ENCODE measurements at places on chromosomes 7 and 10. TPM values are rescaled to one million over a fixed set of nuclear protein-coding genes. Genes with fewer than 3 reads are reported as not detected.
A peak's percentile ranks its signal among the peaks of the same experiment; 100 is the strongest.

The MMP21 gene
- not detected for total RNA-seq

The CALML3 gene
- total RNA-seq: not detected

The VSTM2A gene
- total RNA-seq: not detected

The RBP3 gene
- total RNA-seq: not detected

The KLF6 gene
- total RNA-seq: 119 TPM

The DBF4 gene
- total RNA-seq: 11.7 TPM

The PIP gene
- total RNA-seq: not detected

DNA sequence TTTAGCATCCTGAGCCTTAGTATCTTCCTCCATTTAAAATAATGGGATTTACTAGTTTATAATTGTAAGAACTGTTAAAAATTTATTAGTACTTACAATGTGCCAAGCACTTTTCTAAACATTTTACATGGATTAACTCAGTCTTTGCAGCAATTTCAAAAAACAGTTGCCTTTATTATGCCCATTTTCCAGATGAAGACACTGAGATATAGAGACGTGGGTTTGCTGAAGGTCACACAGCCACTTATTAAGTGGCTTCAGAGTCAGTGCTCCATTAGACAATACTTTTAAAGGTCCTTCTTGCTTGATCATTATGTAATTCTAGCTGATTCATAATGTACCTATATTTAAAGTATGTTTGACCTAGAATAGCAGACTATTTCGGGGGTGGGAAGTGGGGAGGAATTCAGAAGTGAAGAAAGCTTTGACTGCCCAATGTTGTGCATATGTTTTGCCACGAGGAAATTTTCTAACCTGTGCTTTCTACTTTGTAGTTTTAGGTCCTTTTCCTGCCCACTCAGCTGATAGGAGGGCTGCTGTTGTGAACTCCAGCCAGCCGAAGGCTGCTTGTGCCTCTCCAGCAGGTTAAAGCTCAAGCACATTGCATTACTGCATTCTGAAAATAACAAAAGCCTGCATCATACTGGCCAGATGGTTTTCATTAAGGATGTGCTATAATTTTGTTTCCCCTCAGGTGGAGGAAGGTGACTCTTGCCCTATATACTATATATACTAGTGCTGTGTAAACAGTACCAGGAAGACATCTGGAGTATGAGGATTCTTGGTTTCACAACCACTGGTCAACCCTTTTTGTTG, 4.3 kb downstream of the PLEKHA8 start:
- no peaks in the 10 kb centered on the region for H3K36me3 ChIP-seq
- peaks cover 13% of the 10 kb centered on the region for H3K4me1 ChIP-seq
- no peaks in the 10 kb centered on the region for H3K27me3 ChIP-seq
- DNase-seq: no peak

GRCh38 chr10:26502986-26503385, 64.8 kb downstream of the APBB1IP start:
- no peak overlapping the region for H3K27ac ChIP-seq
- no peaks in the 10 kb centered on the region for H3K27me3 ChIP-seq
- H3K4me3 ChIP-seq: no peak overlapping the region
- no peaks in the 10 kb centered on the region for H3K4me1 ChIP-seq
- no peak for DNase-seq

- H3K36me3 ChIP-seq: no peaks in the 10 kb centered on the region
- no peak overlapping the region for H3K4me3 ChIP-seq
- no peak for DNase-seq
- H3K27ac ChIP-seq: no peak overlapping the region
- H3K4me1 ChIP-seq: no peaks in the 10 kb centered on the region
- H3K27me3 ChIP-seq: no peaks in the 10 kb centered on the region
These were observed 1085.8 kb upstream of the AUTS2 start for GRCh38 chr7:68512466-68512865.

DNA sequence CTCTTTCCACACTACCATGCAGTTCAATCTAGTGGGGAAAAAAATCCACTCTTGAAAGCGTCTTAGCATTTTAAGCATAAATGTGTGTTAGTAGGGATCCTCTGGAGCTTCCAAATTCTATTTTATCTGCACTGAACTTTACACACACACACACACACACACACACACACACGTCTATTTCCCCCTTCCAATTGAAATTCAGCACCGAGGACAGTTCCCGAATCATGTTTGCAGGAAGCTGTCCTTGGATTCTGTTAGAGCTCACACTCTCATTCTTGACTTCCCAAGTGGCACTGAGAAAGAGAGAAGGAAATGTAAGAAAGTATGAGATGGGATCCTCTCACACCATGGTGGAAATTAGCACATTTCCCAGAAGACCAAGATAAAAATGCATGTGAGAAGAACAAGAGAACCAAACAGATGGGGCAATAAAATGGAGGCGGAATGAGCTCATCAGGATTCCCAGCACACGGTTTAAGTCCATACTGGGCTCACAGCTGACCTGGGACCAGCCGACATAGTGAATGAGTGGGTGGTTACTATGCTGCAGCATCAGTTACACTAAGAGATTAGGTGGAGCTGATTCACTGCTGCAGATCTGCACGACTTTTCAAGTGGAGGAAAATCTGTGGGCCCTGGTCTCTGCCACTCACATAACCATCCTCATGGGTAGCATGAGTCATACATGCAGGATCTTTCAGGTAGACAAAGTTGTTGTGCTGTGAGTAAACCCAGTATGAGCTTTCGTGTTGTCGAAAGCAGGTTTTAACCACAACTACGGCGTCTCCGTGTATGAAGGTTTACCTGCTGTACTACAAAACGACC, 3.3 kb upstream of the NPTX2 start:
- peaks cover 30% of the 10 kb centered on the region for H3K27me3 ChIP-seq
- no peaks in the 10 kb centered on the region for H3K36me3 ChIP-seq
- DNase-seq: no peak
- H3K4me1 ChIP-seq: peaks cover 14% of the 10 kb centered on the region
- H3K4me3 ChIP-seq: no peak overlapping the region

DNA sequence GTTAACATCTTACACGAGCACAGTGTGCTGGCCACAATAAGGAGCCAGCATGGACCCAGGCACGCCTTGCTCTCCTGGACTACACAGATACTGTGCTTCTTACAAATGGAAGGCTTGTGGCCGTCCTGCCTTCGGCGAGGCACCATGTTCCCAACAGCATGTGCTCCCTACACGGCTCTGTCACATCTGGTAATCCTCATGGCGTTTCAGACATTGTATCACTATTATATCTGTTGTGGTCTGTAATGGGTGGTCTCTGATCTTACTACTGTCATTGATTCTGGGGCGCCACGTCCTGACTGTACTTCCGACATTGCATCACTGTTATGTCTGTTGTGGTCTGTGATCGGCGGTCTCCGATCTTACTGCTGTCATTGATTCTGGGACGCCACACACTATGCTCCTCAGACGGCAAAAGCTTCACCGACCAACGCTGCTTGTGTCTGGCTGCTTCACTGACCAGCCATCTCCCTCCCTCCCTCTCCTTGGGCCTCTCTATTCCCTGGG, 195.4 kb downstream of the MAD1L1 start:
- H3K27me3 ChIP-seq: no peaks in the 10 kb centered on the region
- peaks cover 2% of the 10 kb centered on the region for H3K36me3 ChIP-seq
- DNase-seq: no peak
- H3K4me1 ChIP-seq: peaks cover 12% of the 10 kb centered on the region
- peak overlapping the region; percentile 41 for H3K4me3 ChIP-seq
- peak overlapping the region; percentile 69 for H3K27ac ChIP-seq

DNA sequence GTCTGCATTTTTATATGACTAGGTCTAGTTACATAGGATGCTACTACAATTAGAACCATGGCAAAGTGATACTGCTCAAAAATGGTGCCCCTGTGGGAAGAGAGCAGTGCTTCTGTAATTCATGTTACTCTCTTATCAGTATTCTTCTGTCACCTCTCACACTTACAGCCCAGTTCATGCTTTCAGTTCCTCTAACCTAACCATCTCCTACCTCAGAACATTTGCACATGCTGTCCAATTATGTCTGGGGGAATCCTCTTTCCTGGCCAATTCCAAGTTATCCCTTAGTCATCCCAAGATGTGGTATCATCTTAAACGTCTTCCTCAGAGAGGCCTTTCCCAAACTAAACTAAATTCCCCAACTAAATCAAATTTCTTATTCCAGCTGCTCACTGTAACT, 190.2 kb downstream of the RELN start:
- H3K27me3 ChIP-seq: no peaks in the 10 kb centered on the region
- H3K36me3 ChIP-seq: no peaks in the 10 kb centered on the region
- H3K4me3 ChIP-seq: no peak overlapping the region
- no peaks in the 10 kb centered on the region for H3K4me1 ChIP-seq
- H3K27ac ChIP-seq: no peak overlapping the region

DNA sequence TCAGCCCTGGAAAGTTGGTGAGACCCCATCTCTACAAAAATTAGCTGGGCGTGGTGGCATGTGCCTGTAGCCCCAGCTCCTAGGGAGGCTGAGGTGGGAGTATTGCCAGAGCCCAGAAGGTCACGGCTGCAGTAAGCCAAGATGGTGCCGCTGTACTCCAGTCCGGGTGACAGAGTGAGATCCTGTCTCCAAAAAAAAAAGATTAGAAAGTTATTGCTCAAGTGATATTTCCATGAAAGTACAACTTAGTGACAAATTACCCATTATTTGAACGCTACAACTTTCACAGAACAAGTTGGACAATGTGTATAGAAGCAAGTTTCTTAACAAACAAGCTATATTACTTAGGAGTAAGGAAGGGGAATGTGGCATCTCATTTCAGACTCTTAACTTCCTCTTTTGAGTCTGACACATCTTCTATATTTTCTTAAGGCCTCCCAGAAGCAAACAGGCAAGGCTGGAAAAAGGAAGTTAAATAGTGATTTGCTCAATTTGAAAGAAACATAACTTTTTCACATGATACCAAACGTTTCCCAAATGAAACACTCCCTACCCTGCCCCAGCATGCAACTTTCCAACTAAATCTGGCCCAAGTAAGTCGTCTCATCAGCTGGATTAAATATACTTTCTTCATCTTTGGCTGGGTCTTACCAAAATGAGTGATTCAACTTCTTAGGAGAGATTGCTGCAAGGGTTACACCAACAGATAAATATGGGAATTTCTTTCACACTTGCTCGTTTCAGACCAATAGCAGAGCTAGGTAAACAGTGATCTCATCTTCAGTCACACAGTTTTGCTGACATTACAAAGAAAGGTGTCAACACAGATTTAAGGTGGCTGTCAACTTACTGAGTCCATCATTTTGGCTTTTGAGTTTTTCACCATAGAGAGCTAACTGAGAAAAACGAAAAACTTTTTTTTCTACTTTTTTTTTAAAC, 66.3 kb upstream of the KLF6 start:
- peaks cover 27% of the 10 kb centered on the region for H3K4me1 ChIP-seq
- H3K27me3 ChIP-seq: no peaks in the 10 kb centered on the region
- no peak overlapping the region for H3K4me3 ChIP-seq

GRCh38 chr7:1395211-1396070, 63.8 kb downstream of the MICALL2 start:
- H3K27ac ChIP-seq: no peak overlapping the region
- peaks cover 22% of the 10 kb centered on the region for H3K27me3 ChIP-seq
- no peaks in the 10 kb centered on the region for H3K36me3 ChIP-seq
- no peak overlapping the region for H3K4me3 ChIP-seq
- no peak for DNase-seq
- H3K4me1 ChIP-seq: no peaks in the 10 kb centered on the region

DNA sequence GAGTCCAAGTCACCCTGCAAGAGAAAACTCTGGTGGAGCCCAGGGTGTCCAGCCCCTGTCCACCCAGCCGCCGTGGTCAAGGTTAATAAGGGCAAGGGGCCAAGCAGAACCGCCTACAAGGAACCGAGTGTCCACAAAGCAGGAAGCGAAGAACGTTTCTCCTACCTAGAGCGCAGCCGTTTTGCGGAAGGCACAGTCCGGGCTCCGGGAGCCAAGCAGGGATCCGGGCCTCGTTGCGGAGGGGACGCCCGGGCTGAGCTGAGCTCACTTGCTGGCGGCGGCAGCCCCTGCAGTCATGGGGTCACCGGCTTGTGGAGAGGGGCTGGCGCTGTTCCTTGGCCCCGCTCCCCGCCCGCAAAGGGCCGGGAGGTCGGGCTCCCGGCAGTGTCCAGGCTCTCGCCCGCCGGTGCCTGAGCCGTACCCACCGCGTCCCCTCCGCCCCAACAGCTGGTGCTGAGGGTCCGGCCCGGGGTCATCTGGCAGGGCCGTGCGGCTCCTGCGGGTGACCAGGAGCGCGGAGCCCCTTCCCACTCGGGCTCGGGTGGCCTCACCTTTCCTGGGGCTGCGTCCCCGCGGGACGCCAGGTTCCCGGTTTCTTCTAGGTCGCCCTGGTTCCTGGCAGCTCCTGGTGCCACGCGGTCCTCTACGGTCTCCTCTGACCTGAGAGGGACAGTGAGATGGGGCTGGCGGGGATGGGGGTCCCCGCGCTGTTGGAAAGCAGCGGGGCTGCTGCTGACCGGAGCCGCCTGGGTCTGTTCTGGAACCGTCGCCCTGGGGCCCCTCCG, 14.0 kb upstream of the ZNF273 start:
- peaks cover 52% of the 10 kb centered on the region for H3K4me1 ChIP-seq
- H3K27me3 ChIP-seq: peaks cover 56% of the 10 kb centered on the region
- no peaks in the 10 kb centered on the region for H3K36me3 ChIP-seq
- H3K27ac ChIP-seq: peak overlapping the region; percentile 52

DNA sequence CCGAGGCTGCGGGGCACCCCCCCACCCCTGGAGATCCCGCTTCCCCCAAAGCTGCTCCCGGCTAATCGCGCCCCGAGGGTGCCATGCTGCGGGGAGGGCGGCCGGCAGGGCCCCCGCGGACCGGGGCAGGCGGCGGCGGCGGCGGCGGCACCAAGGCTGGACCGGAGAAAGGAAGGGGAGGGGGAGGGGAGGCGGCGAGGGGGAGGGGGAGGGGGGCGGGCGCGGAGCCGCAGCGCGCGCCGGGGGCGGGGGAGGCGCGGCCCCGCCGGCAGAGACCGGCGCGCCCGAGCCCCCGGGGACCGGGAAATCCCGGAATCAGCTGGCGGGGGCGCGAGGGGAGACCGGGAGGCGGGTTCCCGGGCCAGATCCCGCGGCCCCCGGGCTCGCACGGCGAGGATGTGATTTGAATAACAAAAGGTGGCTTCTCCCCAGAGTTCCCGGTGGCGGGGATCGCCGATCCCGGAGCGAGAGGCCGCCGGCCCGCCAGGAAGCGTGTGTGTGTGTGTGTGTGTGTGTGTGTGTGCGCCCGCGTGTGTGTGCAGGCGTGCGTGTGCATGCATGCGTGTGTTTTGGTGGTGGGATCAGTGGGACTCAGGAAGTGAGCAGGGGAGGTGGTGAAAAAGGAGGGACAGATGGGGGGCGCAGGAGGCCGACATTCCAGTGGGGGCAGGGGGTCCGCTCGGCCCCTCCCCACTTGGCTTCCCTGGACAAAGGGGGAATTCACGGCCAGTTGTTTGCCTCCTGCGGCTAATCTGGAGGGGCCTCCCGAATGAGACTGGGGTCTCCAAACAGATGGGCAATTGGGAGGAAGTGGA, 99.5 kb downstream of the HIP1 start:
- H3K27ac ChIP-seq: peak overlapping the region; percentile 79
- H3K4me3 ChIP-seq: peak overlapping the region; percentile 68
- peaks cover 18% of the 10 kb centered on the region for H3K4me1 ChIP-seq

- H3K27me3 ChIP-seq: no peaks in the 10 kb centered on the region
- no peak overlapping the region for H3K27ac ChIP-seq
- H3K36me3 ChIP-seq: peaks cover 57% of the 10 kb centered on the region
- DNase-seq: peak; percentile 24
- H3K4me3 ChIP-seq: no peak overlapping the region
These were observed 54.6 kb downstream of the CTBP2 start for GRCh38 chr10:125105706-125106255.

- H3K4me3 ChIP-seq: no peak overlapping the region
- H3K36me3 ChIP-seq: no peaks in the 10 kb centered on the region
- H3K4me1 ChIP-seq: no peaks in the 10 kb centered on the region
- no peaks in the 10 kb centered on the region for H3K27me3 ChIP-seq
- DNase-seq: peak; percentile 17
These were observed 99.3 kb downstream of the ARHGAP22 start for GRCh38 chr10:48505394-48506112.

Measured in stomach (tissue), 19 donors.